ENCODE measurements at places on chromosomes 16 and 17.
A peak's percentile ranks its signal among the peaks of the same experiment; 100 is the strongest.

DNA sequence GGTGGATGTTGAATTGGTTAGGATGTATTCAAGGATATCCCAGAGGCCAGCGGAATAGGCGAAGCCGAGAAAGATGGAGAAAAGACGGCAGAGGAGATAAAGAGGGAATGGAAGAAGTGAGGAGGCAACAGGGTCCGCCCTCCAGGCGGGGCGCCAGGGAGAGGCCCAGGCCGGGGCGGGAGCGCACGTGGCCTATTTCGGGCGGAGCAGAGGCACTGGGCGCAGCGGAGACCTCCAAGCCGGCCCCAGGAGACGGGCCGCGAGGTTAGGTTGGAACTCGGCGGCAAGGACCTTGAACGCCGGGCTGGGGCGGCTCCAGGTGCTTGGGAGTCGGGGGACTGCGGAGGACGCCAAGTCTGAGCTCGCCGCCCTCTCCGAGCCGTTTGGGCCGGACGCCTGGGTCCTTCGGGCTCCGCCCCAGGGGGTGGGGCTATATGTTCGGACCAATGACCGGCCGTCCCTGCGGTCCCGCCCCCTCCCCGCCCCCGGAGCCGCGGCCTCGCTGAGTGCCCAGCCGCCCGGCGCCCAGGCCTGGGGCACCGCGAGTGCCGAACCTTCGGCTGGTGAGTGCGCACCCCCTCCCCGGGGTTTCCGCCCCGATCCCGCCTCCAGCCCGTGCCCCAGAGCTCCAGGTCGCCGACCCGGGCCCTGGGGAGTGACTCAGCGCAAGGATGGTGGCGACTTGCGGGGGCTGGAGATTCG is at the start of gene ZNF771:
ZNF771 (plus strand) TSS at position 505 of the 702 bp plus-strand sequence. CDS start 448 bp downstream, outside the sequence.
- peak; percentile 81 for DNase-seq

GRCh38 chr17:69232650-69233049 is 4.0 kb upstream of the ABCA10 start:
- no peak for DNase-seq

GRCh38 chr17:30981531-30982519 is 11.0 kb downstream of the RNF135 start:
- DNase-seq: no peak

GRCh38 chr16:74480150-74481029 is 59.1 kb upstream of the CLEC18B start:
- no peak for DNase-seq

- no peak for DNase-seq
Measured at GRCh38 chr17:56144223-56144622, 9.1 kb upstream of the ANKFN1 start.

DNA sequence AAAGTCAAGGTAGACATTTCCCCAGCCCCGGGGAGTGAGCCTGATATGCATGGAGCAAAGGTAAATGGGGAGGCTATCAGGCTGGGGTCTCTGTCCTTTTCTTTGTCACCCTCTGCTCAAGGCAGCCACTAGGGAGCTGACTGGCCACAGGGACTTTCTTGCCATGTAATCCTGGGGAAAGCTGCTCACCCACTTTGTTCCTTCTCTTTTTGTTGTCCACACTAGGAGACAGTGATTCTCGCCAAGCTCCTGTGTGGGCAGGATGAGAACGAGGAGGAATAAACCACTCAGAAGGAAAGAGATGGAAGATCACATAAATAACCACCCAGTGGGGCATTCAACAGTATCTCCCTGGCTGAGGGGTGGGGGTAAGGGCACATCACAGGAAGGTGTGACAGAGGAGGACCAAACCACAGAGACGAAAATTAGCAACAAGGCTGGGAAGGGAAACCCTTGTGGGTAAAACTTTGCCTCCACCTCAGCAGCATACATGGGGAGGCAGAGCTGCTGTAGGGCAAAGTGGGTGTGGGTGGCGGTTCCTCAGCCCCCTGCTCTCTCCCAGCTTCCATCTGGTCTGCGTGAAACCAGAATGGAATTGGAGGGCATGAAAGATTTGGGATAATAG is 26.2 kb upstream of the CCL1 start:
- no peak for DNase-seq

DNA sequence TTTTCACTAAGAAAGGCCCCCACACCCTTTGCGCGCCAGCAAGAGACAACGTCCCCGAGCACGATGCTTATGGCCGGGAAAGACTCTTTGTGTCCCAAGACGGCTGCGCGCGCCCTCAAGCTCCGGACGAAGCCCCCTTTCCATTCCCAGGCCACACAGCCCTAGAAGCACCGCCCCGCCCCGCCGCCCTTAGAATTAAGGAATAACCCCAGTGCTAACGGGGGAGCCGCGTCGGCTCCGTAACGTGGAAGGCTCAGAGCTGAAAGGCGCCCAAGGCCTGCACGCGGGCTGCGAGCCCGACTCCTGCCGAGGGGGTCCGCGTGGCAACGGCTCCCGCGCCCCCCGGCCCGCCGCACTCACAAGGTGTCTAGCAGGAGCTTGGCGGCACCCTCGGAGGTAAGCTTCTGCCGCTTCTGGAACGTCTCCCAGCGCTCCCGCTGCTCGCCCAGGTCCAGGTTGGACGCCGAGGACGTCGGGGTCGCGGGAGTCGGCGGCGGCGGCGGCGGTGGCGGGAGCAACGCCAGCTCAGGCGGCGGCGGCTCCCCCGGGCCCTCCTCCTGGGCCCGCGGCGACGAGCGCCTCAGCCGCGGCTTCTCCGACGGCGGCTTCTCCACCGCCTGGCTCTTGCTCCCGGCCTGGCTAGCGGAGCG is 477 bp downstream of the CENPV start:
- no peak for DNase-seq

All from stimulated activated CD8-positive, alpha-beta memory T cell treated with anti-CD3 and anti-CD28 coated beads, Interleukin-4, amount 100 ng/mL, for 1 hour (primary cell).